ENCODE measurements at places on chromosomes 6 and 20. TPM values are rescaled to one million over a fixed set of nuclear protein-coding genes. Genes with fewer than 3 reads are reported as not detected.

DNA sequence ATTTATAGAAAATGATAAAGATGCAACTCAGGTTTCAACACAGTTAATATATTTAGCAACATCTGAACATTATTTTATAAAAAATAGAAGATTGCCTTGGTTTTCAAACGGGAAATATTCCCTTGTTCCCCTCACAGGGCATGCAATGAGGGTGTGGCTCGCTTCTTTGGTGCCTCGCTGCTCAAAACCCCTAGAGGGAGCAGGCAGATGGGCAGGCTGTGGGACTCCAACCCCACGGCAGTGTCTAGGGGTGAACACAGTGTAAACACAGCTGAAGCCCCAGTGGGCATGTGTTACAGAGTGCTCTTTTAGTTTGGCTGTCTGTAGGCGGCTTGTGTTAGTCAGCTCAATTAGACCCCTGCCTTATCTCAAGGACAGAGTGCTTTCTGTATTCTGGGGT, 560.8 kb upstream of the IMPG1 start:
- ATAC-seq: no peak

DNA sequence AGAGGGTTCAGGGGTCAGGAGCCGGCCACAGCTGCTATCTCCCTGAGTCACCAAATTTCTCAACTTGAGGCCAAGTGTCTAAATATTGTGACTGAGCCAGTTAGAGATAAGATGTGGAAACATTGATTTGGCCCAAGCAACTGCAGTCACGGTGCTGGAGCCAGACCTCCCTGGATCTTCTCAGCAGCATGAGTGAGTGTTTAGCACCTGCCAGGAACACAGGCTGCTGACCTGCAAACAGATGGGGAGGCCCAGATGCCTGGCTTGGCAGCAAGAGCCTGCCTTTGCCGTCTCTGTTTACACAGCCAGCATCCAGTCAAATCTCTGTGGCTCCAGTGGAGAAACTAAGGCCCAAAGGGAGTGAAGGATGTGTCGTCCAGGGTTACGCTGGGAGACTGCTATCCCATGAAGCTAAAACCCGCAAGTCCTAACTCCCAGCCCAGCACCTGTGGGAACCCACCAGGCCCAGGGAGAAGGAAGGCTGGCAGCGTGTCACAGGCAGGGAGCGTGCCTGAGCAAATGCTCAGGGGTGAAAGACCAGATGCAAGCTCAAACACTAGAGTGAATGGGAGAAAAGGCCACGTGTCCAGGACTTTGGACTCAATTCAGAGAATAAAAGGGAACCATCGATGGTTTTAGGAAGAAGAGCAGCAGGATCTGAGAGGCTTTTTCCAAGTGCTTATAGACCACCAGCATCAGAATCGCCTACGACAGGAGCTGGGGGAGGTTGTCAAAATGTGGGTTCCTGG, 15.9 kb upstream of the PTGIS start:
- peak; percentile 27 for ATAC-seq

- no peak for ATAC-seq
These were observed 62.2 kb upstream of the SLC22A16 start for GRCh38 chr6:110538416-110539160.

DNA sequence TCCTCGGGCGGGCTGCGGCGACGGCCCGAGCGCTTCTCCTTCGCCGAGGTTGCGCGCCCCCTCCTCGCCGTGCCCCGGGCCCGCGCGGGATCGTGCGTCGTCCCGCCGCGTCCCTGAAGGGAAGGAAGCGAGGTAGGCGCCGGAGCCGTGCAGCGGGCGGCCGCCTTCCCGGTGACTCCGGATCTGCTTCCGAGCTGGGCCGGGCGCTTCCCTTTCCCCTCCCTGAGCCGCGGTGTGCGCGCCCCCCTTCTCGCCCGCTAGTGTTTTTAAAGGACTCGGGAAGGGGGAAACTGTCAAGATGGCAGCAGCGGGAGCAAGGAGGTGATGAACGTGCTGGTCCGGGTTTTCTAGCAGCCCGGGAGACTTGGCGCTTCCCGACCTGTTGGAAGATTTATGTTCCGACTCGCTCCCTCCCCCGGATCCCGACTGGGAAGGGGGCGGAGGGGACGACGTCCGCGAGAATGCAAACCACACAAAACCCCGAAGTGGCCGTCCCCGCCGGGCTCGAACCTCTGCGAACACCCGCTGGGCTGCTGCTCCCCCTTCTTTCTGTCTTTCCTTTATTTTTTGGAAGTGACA, 744 bp upstream of the FOXO3 start:
- ATAC-seq: peak; percentile 1

DNA sequence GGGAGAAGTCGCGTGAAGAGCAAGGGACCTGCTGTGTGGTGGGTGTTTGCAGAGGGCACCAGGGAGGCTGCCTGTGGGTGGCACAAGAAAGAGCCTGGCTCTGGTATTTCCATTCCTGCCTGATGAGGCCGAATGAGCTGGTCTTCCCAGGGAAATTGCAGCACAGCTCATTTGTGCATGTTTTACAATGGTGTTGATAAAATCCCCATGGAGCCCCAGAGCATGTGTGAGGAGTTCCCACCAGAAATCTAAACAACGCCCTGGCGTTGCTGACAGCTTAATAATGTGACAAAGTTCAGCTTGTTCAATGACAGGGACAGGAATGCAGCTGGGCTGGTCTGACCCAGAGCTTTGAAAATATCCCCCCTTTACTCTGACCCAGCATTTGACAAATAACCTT, 135.5 kb downstream of the CLIC5 start:
- ATAC-seq: no peak

DNA sequence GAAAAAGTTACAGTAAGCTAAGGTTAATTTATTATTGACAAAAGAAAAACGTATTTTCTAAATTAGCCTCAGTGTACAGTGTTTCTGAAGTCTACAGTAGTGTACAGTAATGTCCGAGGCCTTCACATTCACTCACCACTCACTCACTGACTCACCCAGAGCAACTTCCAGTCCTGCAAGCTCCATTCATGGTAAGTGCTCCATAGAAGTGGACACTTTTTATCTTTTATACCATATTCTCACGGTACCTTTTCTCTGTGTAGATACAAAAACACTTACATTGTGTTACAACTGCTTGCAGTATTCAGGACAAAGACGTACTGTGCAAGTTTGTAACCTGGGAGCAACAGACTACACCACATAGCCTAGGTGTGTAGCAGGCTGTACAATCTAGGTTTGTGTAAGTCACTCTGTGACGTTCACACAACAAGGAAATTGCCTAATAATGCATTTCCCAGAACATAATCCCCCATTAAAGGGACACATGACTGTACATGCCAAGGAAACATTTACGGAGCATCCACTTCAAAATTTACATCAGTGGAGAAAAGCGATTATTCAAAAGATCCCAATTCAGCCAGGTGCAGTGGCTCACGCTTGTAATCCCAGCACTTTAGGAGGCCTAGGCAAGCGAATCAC, 133.4 kb downstream of the BANF2 start:
- peak; percentile 88 for ATAC-seq

- ATAC-seq: no peak
These were observed 105.9 kb upstream of the FOXC1 start for GRCh38 chr6:1503811-1504210.

GRCh38 chr6:170441316-170441715, 111.8 kb downstream of the PSMB1 start:
- ATAC-seq: no peak

DNA sequence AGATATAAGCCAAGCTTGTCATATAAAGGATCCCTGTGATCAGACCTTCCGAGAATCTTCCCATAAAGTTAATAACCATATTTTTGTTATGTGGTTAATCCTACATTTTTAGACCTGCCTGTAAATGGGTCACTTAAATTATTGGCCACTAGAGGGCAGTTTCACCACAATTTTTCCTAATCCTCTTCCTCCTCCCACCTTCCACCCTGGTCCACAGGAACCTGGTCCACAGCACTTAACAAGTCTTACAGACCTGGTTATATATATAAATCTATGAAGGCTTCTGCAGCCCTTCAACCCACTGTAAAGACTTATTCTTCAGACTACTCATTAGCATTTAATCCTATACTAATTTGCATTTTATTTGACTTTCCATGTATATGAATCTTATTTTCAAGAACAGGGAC, 28.3 kb downstream of the MRS2 start:
- peak; percentile 59 for ATAC-seq

GRCh38 chr6:15266423-15266996, 20.6 kb downstream of the JARID2 start:
- no peak for ATAC-seq

GRCh38 chr20:36796875-36797274, 23.3 kb upstream of the DSN1 start:
- ATAC-seq: no peak

DNA sequence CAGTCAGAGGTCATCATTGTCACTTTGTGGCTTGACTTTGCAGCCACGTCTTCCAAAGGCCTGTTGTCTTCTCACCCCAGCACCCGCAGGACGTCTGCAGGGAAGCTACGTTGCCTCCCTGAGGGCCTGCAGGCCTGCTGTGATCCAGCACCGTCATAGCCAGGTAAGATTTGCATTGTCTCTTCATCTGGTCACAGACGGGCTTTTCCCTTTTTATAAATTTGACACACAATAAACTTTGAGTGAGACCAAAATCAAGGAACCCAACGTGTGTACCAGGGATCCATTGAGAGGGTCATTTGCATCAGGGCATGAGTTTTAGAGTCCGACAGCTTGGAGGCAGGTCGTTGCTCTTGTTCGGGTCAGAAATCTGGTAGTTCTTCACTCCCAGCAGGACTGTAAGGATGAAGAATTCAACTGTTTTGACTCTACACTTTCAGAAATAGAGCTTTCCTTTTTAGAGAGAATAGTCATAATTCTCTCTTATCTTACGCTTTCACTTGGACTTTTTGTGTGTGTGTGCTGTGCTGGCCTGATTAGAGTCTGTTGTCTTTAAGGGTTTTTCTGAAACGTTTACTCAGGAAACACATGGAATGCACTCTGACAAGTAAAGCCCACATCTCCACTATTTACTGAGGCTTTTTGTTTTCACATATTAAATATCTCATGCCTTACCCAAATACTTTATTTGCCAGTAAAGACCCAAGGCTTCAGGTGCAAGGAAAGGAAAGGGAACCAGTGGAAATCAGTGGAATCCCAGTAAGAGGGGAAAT, 177.2 kb upstream of the TAB2 start:
- no peak for ATAC-seq

GRCh38 chr20:44111712-44112335, 75.2 kb downstream of the JPH2 start:
- no peak for ATAC-seq

DNA sequence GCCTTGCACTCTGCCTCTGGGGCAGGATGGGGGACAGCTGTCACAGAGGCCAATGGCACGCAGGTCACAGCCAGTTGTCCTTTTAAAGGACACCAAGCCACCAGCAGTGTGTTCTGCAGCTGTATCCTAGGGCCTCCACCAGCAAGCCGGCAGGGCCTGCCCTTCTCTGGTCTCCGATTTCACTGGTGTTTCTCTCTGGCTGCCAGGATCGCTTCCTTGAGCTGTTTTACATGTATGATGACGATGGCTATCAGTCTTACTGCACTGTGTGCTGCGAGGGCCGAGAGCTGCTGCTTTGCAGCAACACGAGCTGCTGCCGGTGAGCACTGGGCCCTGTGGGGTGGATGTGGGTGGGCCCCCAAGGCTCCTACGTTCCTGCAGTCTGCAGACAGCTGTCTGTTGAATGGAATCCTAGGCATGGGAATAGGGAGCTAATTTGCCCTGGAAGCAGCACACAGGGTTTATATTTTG, 22.7 kb upstream of the MAPRE1 start:
- ATAC-seq: no peak

DNA sequence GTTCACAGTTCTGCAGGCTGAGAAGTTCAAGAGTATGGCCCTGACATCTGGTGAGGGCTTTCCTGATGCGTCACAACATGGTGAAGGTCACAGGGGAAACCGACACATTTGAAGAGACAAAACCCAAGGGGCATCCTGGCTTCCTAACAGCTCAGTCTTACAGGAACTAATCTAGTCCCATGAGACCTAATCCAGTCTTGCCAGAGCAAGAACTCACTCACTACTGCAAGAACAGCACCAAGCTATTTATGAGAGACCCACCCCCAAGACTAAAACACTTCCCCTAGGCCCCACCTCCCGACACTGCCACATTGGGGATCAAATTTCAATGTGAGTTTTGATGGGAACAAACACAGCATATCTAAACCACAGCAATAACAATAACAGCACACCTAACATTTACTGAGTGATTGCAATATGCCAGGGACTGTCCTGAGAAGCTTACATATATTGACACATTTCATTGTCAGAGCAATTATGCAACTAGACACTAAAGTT, 46.6 kb downstream of the TPBG start:
- no peak for ATAC-seq

DNA sequence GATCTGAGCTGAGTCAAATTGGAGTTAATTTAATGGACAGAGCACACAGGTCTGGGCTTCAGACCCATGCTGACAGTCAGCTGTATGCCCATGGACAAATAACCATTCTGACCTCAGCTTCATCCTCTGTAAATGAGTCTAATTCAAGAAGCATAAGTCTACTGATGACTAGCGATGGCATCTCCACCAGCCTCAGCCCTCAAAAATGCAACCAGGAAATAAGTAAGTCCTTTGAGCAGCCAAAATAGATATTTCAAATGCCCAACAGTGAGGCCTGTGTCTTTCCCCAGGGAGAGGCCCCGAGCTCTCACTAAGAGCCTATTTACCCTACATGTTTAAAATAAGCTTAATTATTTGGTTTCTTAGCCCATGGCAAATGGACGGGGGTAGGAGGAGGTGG, 114.2 kb upstream of the MTHFD1L start:
- peak; percentile 39 for ATAC-seq

DNA sequence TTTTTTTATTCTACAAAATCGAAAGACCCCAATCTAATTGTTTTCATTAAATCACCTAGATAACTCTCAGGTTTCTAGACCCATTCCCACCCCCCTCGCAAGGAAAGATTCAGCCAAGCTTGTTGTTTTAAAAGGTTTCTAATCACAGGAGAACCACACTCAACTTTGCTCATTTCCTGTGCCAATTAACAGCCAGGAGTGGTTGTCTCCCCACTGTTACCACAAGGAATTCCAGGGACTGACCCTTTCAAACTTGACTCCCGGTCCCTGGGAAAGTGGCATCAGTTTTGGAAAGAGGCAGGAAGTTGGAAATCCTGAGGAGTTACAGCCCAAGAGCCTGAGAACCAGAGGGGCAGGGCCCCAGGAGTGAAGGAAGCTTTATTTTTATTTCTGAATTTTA, 561.3 kb upstream of the JAG1 start:
- ATAC-seq: no peak

GRCh38 chr20:57667924-57668782, 41.7 kb downstream of the PMEPA1 start:
- no peak for ATAC-seq

DNA sequence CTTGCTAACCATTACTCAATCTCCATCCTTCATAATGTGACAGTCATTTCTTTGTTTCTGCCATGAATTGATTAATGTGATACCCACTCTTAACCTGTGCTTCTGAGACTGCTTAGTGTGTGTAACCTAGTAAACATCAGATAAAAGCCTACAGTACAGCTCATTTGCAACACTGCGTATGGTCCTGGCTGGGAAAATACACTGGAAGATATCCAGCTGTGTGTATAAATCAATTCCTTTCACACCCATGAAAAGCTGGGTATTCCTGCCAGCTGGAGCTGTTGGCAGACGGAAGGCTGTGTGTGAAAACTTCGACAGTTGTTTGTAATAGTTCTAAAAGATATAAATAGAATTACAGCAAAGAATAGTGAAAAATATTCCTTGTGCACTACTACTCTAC, 509.2 kb downstream of the FRK start:
- no peak for ATAC-seq

Gene SAPCD1
- total RNA-seq: 0.64 TPM

Gene PHF20
- 17.3 TPM for total RNA-seq

Gene OPRM1
- not detected for total RNA-seq

Gene PSORS1C1
- 0.20 TPM for total RNA-seq

Gene B3GAT2
- not detected for total RNA-seq

Gene CST2
- total RNA-seq: not detected

Gene SLC22A3
- 8.0 TPM for total RNA-seq

Gene ZFAND3
- total RNA-seq: 42.6 TPM

All from esophagus mucosa (tissue), 1 donor.